ENCODE measurements at places on chromosomes 3 and 15. TPM values are rescaled to one million over a fixed set of nuclear protein-coding genes. Genes with fewer than 3 reads are reported as not detected.

Gene CHRNA7
- 2.8 TPM for total RNA-seq

Gene PLSCR2
- total RNA-seq = not detected

Gene AADACL2
- total RNA-seq = 2.7 TPM

Gene TEX55
- not detected for total RNA-seq

Gene FBXL22
- total RNA-seq = 21.7 TPM

Gene MITF
- 28.8 TPM for total RNA-seq

Gene LYZL4
- total RNA-seq = not detected

Gene VEPH1
- total RNA-seq = 7.8 TPM

Gene HCLS1
- 6.9 TPM for total RNA-seq

Gene GOLGA8S
- total RNA-seq = 0.21 TPM

Gene RUBCN
- 11.5 TPM for total RNA-seq

Gene PPP1R14D
- not detected for total RNA-seq

Gene RHOV
- 11.8 TPM for total RNA-seq

Gene FBXL2
- 14.0 TPM for total RNA-seq

Gene TWF2
- total RNA-seq = 34.6 TPM

Gene GOLGA6A
- total RNA-seq = not detected

Gene CASR
- total RNA-seq = not detected

Gene TNFAIP8L3
- 6.5 TPM for total RNA-seq

Gene PIGX
- total RNA-seq = 35.1 TPM

Gene KIF15
- total RNA-seq = 8.8 TPM

Gene ZDHHC23
- total RNA-seq = 4.7 TPM

Gene CHRFAM7A
- 0.92 TPM for total RNA-seq

Gene EBLN2
- total RNA-seq = 12.9 TPM

Gene CLDN1
- total RNA-seq = 17.7 TPM

Gene CEP70
- 57.7 TPM for total RNA-seq

Gene CCK
- not detected for total RNA-seq

Gene ATR
- total RNA-seq = 28.8 TPM

Gene GOLGA6L9
- 8.4 TPM for total RNA-seq

Gene CPN2
- total RNA-seq = not detected

Gene STARD9
- total RNA-seq = 31.1 TPM

Gene GNAT1
- not detected for total RNA-seq

Gene GATM
- 743 TPM for total RNA-seq

Gene FBXW12
- total RNA-seq = not detected

Gene EFCC1
- total RNA-seq = 1.3 TPM

Gene FANCD2OS
- not detected for total RNA-seq

Gene SEMA3B
- 45.2 TPM for total RNA-seq

Gene DGKG
- 2.2 TPM for total RNA-seq

Gene P2RY14
- 2.9 TPM for total RNA-seq

Gene LRRC49
- 18.5 TPM for total RNA-seq

Gene CEP152
- 6.2 TPM for total RNA-seq

Gene PLCB2
- 8.7 TPM for total RNA-seq

Gene TMC3
- not detected for total RNA-seq

Gene SRGAP3
- 19.7 TPM for total RNA-seq

Gene TNNC1
- 352 TPM for total RNA-seq

Gene MOBP
- total RNA-seq = not detected

Measured in tongue (tissue), 3 donors.